Activated T-cell treated with anti-CD3 and anti-CD28 coated beads, Interleukin-2, amount 50 U/mL, for 24 hours (primary cell): ENCODE measurements at places on chromosomes 1 and 21.

DNA sequence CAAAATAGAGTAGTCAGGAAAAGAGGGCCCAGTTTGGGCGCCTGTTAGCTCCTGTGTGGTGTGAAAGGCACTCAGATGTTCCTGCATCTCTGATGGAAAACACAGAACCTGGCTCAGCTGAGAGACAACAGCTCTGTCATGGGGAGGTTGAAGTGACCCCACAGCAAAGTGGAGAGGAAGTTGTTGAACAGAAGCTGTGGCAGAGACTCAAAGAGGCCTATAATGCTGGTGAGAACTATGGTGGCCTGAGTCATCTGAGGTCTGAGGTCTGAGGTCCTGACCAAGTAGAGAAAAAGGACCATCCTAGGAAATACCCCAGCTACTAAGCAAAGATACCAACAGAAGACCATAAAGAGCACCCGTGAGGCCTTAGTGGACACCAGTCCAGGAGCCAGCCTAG lies 45.6 kb upstream of the JAK1 start:
- DNase-seq = no peak

DNA sequence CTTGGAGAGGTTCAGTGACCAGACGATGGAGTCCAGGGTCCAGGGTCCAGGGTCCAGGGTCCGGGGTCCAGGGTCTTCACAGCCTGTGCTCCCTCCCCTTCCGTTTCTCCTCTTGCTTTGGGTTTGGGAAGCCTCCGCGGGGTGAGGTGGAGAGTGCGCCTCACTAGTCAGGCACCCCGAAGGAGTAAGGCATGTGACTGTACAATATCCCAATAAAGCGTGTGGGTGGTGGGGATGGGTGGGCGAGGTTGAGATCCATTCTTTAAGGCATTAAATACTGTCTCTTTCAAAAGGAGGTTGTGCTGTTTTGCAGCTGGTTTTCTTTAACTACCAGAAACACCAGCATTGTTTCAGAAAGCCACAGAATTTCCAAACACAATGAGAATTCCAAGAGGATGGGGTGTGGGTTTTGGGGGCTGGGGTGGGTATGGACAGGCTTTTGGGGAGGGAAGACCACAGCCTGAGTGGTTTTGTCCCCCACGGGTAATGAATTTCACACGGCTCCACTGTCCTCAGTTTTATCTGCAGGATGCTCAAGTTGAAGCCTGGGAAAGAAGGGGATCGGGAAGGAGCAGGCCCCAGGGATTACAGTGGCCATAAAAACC lies 65.7 kb downstream of the KIF26B start:
- DNase-seq = no peak

- no peak for DNase-seq
These were observed 104.2 kb downstream of the KCNK1 start for GRCh38 chr1:233718057-233718456.

GRCh38 chr1:51877434-51878307 lies 856 bp downstream of the NRDC start:
- DNase-seq = no peak

DNA sequence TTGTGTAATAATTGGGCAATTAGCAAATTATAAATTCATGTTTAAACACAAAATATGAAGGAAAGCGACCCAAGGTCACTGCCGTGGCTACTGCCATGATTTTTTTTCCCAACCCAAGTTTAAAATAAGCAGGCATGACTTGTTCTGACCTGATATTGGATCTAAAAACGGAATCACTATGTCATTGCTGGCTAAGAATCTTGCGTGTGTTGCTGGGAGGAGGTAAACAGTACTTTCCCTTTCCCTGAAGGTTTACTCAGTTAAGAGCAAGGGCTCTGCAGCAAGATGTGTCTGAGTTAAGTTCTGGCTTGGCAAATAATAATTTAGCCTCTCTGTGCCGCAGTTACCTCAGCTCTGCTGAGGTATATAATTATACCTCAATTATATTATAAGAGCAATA lies 125.7 kb upstream of the L1TD1 start:
- no peak for DNase-seq

GRCh38 chr1:159964144-159964543 lies 10.1 kb upstream of the SLAMF9 start:
- DNase-seq = no peak

GRCh38 chr1:9835404-9835757 lies 11.6 kb upstream of the CLSTN1 start:
- DNase-seq = no peak

- DNase-seq = no peak
These were observed 686 bp downstream of the KMO start for GRCh38 chr1:241532864-241533263.

DNA sequence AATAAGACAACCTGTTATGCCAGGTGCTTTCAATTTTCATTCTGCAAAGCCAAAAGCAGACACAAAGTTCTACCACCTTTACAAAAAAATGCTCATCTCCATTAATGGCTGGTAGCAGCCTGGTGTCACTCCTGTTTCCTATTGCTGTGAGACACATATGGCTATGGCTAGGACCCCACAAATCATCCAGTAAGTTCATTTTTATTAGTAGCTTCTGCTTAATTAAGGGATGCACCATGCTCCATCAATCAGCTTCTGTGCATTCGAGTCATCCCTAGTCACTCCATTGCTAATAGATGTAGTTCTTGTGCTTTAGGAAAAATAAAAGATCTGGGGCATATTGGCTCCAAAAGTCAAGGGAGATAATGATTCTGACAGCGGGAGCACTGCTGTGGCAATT lies 257.2 kb downstream of the SPATA17 start:
- no peak for DNase-seq

GRCh38 chr21:41651830-41652229 lies 115.0 kb downstream of the RIPK4 start:
- no peak for DNase-seq

GRCh38 chr1:240462766-240463395 lies 149.1 kb downstream of the GREM2 start:
- no peak for DNase-seq

DNA sequence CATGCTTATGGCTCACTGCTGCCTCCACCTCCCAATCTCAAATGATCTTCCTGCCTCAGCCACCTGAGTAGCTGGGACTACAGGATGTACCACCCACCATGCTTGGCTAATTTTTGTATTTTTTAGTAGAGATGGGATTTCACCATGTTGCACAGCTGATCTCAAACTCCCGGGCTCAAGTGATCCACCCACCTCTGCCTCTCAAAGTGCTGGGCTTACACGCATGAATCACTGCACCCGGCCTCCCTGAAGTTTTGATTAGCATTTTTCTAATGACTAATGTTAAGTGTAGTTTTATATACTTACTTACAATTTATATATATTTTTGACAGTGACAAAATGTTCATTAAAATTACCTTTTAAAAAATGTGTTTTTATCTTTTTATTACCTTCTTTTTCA lies 41.1 kb downstream of the ZNF678 start:
- no peak for DNase-seq

GRCh38 chr1:207810606-207811295 lies 58.9 kb downstream of the CD46 start:
- no peak for DNase-seq

DNA sequence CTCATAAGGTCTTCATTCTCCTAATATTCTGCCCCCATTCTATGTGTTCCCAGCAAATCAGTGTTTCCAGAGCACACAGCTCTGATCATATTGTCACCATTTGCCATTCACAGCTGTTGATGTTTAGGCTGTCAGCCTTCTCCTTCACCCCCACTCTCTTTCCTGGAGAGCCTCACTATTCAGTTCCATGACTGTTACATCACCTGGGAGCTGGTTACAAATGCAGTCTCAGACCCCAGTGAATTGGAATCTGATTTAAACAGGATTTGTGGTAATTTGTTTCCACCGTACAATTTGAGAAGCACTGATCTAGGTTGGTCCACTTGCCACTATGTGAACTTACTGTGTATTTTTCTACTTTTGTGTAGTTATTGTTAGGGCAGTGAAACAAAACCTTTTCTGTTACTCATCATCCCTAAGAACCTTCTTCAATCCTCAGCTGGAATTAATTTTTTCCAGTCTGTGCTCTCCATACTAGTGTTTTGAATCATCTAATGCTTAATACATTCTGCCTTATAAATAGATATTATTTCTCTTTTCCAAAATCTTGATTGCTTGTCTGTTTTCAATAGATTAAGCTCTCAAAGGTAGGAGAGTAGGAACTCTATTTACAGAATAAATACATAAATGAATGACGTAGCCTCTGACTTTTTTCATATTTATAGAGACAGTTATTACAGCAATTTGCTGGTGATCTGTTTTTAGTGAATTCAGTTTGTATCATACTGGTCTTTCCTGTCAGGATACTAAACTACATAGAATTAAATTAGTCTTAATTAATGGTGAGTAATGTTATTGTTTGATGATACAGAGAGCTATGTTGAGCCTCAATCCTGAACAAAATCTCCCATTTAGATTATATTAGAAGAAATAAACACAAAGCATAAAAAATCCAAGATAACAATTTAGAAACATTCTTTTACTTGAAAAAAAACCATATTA lies 8.1 kb downstream of the SNX7 start:
- no peak for DNase-seq
